ENCODE measurements at places on chromosomes 13 and 19.
A peak's percentile ranks its signal among the peaks of the same experiment; 100 is the strongest.

- no peak for DNase-seq
Measured at GRCh38 chr13:89746554-89746953, 1600.9 kb upstream of the MIR17HG start.

DNA sequence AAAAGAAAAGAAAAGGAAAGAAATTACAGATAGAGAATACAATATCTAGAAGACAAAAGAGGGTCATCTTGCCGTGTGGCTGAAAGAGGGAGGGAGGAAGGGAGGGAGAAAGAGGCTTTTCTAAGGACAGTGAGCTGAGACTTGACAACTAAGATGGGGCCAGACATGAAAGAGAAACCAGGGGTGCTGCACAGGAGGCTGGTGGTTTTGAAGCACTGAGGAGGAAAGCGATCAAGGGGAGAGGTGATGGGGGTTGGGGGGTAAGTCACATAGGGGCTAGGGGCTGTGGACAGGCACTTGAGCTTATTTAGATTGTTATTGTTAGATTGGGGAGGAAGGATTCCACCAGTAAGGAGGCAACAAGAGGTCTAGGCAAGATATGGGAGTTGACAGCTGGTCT, 17.3 kb downstream of the PNPLA6 start:
- DNase-seq = no peak

DNA sequence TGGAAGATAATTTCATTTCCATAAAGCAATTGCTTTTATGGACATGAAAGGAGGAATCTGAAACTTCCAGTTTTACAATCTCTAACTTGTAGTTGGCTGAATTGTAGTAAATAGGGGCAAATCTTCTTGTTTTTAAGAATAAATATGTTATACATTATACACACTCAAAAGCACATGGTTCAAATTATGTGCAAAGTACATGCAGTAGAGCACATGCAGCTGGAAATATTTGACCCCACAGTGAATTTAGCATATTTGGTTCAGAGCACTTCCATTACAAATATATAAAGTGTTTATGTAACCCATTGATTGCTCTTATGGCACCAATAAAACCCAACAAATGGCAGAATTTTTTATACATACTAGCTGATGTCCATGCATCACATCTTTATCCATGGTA, 180.5 kb downstream of the IRS2 start:
- no peak for DNase-seq

GRCh38 chr13:53112522-53112921, 83.9 kb downstream of the OLFM4 start:
- no peak for DNase-seq

- DNase-seq = no peak
Measured at GRCh38 chr13:23081220-23081619, 99.6 kb upstream of the SGCG start.

GRCh38 chr19:46213156-46213555, 16.4 kb upstream of the IGFL1 start:
- DNase-seq = no peak

GRCh38 chr19:45862564-45863334, at the start of gene SYMPK:
TSS of gene SYMPK (minus strand) at chr19:45863147. CDS start at chr19:45854495, 8,652 bp downstream.
- peak; percentile 99 for DNase-seq

GRCh38 chr13:76795701-76796695, 90.2 kb downstream of the KCTD12 start:
- no peak for DNase-seq

DNA sequence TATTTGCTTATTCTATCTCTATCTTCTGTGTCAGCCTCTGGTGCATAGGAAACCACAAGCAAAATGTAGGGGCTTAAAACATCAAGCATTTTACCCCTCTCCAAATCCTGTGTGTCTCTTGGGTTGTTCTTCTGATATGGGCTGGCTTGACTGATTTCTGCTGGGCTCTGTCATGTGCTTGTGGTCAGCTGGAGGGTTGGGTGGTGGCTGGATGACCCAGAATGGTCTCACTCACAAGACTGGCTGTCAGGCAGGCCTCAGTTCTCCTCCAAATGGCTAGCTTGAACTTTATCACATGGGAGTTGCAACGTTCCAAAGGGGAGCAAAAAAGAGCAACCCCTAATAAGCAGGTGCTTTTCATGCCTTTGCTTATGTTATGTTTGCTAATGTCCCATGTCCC, 9.6 kb upstream of the LYPD5 start:
- no peak for DNase-seq

DNA sequence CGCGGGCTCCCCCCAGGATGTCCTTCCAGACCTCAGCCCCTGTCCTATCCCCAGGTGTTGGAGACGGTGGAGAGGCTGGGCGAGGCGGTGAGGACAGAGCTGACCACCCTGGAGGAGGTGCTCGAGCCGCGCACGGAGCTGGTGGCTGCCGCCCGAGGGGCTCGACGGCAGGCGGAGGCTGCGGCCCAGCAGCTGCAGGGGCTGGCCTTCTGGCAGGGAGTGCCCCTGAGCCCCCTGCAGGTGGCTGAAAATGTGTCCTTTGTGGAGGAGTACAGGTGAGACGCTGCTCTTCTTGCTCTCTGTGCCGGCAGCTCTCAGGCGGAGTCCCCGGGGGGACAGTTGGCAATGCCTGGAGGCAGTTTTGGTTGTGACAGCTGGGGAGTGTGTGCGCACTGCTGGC, 6.9 kb downstream of the TTYH1 start:
- DNase-seq = no peak

DNA sequence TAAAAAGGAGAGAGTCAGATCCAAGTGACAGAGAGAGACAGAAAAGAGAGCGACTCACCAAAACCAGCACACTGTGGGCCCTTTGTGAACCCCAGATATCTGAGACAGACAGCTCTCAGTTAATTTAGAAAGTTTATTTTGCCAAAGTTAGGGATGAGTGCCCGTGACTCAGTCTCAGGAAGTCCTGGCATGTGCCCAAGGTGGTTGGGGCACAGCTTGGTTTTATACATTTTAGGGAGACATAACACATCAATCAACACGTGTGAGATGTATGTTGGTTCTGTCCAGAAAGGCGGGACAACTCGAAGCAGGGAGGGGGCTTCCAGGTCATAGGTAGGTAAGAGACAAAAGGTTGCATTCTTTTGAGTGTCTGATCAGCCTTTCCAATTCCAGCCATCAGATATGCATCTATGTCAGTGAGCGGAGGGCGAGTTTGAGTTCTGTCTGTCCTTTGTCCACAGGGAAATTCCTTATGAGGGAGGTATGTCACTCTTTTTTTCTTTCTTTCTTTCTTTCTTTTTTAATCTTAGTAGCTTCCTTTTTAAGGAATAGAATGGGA, 37.2 kb upstream of the ATP11A start:
- DNase-seq = no peak

All from umbilical cord (tissue), 2 donors.